ENCODE measurements at places on chromosomes 1 and 21. TPM values are rescaled to one million over a fixed set of nuclear protein-coding genes. Genes with fewer than 3 reads are reported as not detected.

- H3K36me3 ChIP-seq, result no peaks in the 10 kb centered on the region
- no peak for DNase-seq
- no peaks in the 10 kb centered on the region for H3K27me3 ChIP-seq
- H3K27ac ChIP-seq, result no peak overlapping the region
- no peaks in the 10 kb centered on the region for H3K4me1 ChIP-seq
Observed at GRCh38 chr1:231883382-231883781, 256.8 kb downstream of the DISC1 start.

GRCh38 chr21:17673261-17674020, 60.7 kb upstream of the BTG3 start:
- no peak for DNase-seq
- no peak overlapping the region for H3K27ac ChIP-seq
- H3K36me3 ChIP-seq, result no peaks in the 10 kb centered on the region
- no peaks in the 10 kb centered on the region for H3K4me1 ChIP-seq
- H3K4me3 ChIP-seq, result no peak overlapping the region
- H3K27me3 ChIP-seq, result no peaks in the 10 kb centered on the region

DNA sequence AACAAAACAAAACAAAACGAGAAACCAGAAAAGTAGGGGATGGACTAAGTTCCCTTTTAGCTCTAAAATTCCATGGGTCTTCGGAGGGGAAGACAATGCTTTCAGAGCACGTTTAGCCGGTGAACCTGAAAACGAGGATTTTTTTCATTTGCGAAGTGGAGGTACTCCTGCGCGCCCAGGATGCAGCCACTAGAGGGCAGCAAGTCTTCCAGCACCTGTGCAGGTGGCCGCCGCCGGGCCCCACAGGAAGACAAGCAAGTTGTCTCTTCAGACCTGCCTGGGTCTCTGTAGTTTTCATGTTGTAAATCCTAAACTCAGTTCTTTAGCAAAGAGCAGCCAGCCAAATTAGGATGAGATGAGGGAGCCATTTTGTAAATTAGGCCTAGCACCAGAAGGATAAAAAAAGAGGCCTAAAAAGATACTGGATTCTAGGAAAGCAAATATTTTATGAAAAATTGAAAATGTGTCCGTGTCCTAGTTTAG, 17.7 kb upstream of the SNX27 start:
- no peaks in the 10 kb centered on the region for H3K27me3 ChIP-seq
- no peak overlapping the region for H3K27ac ChIP-seq
- peak; percentile 92 for DNase-seq
- no peak overlapping the region for H3K4me3 ChIP-seq
- peaks cover 8% of the 10 kb centered on the region for H3K4me1 ChIP-seq

- no peak for DNase-seq
- no peaks in the 10 kb centered on the region for H3K4me1 ChIP-seq
- no peak overlapping the region for H3K27ac ChIP-seq
- H3K36me3 ChIP-seq, result no peaks in the 10 kb centered on the region
- H3K4me3 ChIP-seq, result no peak overlapping the region
Observed at GRCh38 chr1:29465755-29466154, 229.4 kb downstream of the PTPRU start.

Gene PLPP3
- 64.7 TPM for total RNA-seq

Gene KRTAP19-3
- not detected for total RNA-seq

Gene CFHR2
- total RNA-seq, result not detected

Measured in stomach (tissue), 19 donors.